Activated naive CD8-positive, alpha-beta T cell treated with anti-CD3 and anti-CD28 coated beads, Interleukin-2, amount 10 ng/mL, durations not matched to agents 7 days and 5 days (primary cell): ENCODE measurements at places on chromosomes 7 and 10. TPM values are rescaled to one million over a fixed set of nuclear protein-coding genes. Genes with fewer than 3 reads are reported as not detected.
A peak's percentile ranks its signal among the peaks of the same experiment; 100 is the strongest.

- DNase-seq, result no peak
Observed at GRCh38 chr10:34116681-34117271, 698.3 kb downstream of the PARD3 start.

DNA sequence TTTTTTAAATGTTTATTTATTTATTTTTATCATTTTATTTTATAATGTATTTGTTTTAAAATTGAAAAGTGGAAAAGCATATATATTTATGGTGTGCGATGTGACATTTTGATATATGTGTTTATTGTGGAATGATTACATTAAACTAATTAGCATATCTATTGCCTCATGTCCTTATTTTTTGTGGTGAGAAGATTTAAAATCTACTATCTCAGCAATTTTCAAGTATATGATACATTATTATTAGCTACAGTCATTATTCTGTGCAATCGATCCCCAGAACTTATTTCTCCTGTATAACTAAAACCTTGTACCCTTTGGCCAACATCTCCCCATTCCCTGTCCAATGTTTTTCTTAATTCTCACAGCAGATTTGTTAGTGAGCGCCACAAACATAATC is 115.6 kb upstream of the SHH start:
- no peak for DNase-seq

The EPDR1 gene
- 0.26 TPM for total RNA-seq

The SPDYE1 gene
- 0.11 TPM for total RNA-seq

GRCh38 chr7:157738066-157738460 is 401.3 kb downstream of the DNAJB6 start:
- no peak for DNase-seq

The GNAT3 gene
- not detected for total RNA-seq

The TDRD1 gene
- 0.20 TPM for total RNA-seq

DNA sequence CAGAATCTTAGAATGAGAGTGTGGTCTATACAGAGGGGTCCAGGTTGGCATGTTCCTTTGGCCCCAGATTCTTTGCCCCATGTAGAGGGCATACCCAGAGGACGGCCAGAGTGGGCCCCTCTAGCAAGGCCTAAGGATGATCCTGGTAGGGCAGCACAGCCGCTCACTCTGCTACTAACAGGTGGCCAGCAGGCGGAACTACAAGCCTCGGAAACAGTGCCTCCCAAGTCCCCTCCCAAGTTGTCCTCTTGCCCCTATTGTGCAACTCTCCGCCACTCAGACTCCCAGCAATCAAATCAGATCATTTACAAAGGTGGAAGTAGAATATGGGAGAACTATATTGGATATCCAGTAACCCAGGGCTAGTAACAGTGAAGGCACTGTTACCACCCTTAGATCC is 107.4 kb downstream of the STRA8 start:
- DNase-seq, result no peak

DNA sequence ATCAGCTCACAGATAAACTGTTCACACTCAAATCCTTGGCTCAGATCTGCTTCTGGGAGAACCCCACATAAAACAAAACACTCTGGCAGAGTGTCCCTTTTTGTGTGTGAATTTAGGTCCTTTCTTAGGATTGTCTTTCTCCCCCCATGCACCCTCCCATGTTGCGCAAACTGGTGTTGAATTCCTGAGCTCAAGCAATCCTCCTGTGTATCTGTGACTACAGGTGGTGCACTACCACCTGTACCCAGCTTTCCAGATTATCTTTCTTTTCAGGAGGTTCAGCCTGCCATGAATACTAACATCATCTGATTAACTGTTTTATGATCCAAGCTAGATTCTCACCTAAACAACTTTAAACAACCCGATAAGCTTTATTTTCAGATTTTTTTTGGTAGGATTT is 177.6 kb upstream of the CSTF2T start:
- DNase-seq, result no peak

DNA sequence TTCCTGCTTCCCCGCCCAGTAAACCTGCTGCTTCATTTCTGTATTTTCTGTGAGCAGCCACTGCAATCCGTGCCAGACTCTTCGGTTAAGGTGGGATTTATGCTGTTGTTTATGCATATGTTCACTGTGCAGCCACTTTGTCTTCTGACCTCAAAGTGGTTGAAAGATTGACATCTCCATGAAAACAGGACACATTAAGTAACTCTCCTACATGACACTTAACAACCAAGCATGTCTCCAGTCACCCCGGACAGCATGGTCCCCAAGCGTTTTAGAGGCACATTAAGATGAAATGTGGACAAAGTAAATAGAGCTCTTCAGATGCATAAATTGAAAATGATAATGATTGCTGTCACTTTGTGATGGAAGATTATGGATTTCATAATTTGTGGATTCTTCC is 421.3 kb downstream of the GFRA1 start:
- DNase-seq, result no peak

The PGAM2 gene
- total RNA-seq, result 2.1 TPM

- DNase-seq, result no peak
Observed at GRCh38 chr10:74746813-74747212, 79.6 kb upstream of the KAT6B start.

DNA sequence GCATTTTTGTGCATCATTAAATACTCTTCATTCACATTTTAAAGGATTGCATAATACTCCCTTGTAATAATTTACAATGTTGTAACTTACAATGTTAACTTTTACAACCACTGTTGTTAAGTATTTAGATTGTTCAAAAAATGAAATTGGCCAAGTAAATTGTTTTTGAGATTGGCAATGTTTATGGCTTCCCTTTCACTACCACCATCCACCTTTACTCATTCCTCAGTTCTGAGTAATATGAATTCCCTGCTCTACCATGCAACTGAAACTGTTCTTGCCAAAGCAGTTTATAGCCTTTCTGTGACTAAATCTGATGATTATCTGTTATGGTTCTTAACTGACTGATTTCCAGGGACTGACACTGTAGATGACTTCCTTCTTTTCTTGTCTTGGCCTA is 80.5 kb upstream of the TMEM106B start:
- no peak for DNase-seq

DNA sequence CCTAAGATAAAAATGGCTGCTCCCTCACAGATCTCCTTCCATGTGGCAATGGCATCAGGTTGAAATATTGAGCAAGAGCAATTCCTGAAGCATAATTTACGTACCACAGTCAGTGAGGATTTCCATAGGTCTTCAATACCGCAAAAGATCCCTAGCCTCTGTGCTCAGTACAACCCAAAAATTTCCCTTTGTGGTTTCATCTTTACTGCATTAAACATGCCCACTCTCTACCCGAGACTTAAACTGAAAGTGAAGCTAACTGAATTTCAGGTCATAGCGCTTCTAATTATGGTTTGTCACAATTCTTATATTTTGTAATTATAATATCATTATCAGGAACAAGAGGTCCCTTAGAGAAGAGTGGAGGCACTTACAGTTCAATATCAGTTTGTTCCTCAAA is 1071.1 kb downstream of the XPNPEP1 start:
- no peak for DNase-seq

GRCh38 chr7:111067682-111068081 is 23.2 kb upstream of the LRRN3 start:
- no peak for DNase-seq

DNA sequence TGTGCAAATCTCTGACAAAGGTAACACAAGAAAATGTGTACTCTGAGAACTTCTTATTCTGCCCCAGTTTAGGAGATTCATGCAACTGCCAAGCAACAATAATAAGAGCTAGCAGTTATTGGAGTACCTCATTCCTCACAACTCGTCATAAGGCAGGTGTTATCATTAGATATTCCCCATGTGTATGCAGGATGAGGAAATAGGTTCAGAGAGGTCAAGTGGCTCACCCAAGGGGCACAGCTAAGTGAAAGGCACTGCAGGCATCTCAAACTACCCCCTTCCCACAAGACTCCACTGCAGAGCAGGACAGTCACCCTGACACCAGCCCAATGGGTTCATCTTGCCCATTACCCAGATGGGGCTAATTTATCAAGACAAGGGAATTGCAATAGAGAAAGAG is 1.3 kb upstream of the GSTK1 start:
- DNase-seq, result no peak

The SLC18A2 gene
- total RNA-seq, result 0.14 TPM

GRCh38 chr10:6269953-6270867 is 67.5 kb downstream of the PFKFB3 start:
- DNase-seq, result peak; percentile 64

- no peak for DNase-seq
Observed at GRCh38 chr10:101845893-101846292, 2.3 kb upstream of the KCNIP2 start.

DNA sequence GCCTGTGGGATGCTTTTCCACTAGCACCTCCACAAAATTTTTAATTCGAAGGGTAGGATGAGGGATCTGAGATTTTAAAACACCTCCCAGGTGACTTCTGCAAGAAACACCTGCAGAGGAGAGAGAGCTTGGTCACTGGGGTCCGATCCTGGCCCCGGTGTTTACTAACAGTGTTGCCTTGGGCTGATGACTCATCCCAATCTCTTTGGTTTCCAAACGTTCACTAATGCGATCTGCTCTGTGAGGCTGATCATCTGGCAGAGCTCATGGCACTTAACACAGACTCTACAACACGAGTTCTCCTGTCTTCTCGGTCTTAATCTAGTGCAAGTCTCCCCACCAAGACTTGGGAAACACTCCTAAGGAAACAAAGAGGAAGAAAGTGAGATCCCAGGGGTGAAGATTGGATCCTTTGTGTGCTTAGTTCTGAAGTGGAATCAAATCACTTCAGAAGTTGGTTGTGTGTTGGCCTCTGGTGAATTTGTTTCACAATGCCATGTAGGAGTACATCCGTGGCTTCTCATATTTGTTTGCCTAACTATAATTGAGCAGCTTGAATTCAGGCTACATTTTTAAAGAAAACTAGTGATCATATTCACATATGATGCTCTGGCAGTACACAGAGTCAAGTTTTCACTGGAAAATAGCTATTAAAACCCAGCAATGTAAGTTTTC is 407.9 kb downstream of the NRG3 start:
- DNase-seq, result no peak

DNA sequence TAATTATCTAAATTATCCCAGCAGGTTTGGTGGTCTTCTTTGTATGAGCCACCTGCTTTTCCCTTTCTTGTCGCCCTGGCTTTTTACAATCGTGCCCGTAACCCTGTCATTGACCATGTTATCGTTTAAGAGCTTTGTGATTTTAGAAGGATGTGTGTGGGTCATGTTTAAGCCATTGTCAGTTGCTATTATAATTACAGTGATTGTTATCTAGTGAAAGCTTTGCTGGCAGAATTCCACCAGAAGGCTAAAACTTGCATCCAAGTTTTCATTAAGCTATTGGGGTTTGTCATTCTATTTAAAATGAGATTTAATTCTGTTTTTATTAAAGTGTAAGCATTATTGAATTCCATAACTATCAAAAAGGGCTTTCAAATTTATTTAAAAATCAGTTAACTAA is 354.2 kb upstream of the TMEM229A start:
- no peak for DNase-seq

GRCh38 chr10:21488957-21489446 is 36.5 kb downstream of the SKIDA1 start:
- no peak for DNase-seq

GRCh38 chr7:47887016-47887640 is 61.1 kb downstream of the PKD1L1 start:
- DNase-seq, result no peak

DNA sequence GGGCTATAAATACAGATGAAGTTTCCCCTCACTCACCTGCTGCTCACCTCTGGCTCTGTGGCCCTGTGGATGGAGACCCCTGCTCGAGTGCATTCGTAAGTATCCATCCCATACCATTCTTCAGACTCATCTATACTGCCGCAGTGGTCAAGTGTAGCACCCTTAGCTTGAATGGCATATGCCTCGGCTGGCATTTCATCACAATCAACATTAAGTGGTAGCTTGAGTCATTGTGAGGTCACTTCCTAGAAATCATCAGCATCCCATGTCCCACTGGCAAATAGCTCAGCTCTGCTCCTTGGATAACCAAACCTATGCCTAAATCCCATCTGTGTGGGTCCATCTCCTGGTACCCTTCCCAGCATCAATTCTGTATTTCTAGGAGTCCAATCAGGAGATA is 38.2 kb downstream of the MDH2 start:
- no peak for DNase-seq
